ENCODE measurements at places on chromosomes 4 and X. TPM values are rescaled to one million over a fixed set of nuclear protein-coding genes. Genes with fewer than 3 reads are reported as not detected.

SASH3 gene
- not detected for total RNA-seq

BEND2 gene
- not detected for total RNA-seq

BRS3 gene
- not detected for total RNA-seq

ARHGAP36 gene
- not detected for total RNA-seq

ADRA2C gene
- total RNA-seq: 11.0 TPM

PDK3 gene
- total RNA-seq: 6.3 TPM

TIGD2 gene
- 4.2 TPM for total RNA-seq

HERC5 gene
- 4.5 TPM for total RNA-seq

SERTM2 gene
- not detected for total RNA-seq

ZNF182 gene
- total RNA-seq: 3.7 TPM

HS6ST2 gene
- 0.06 TPM for total RNA-seq

ADAM29 gene
- total RNA-seq: not detected

C1QTNF7 gene
- not detected for total RNA-seq

TMSB15C gene
- 0.27 TPM for total RNA-seq

PTTG2 gene
- total RNA-seq: not detected

MAGEA8 gene
- total RNA-seq: not detected

ING2 gene
- 11.2 TPM for total RNA-seq

LDB2 gene
- total RNA-seq: not detected

GBA3 gene
- not detected for total RNA-seq

PRKG2 gene
- 0.78 TPM for total RNA-seq

RNF175 gene
- total RNA-seq: not detected

PARM1 gene
- total RNA-seq: 0.72 TPM

TMEM35A gene
- total RNA-seq: not detected

CXCL6 gene
- total RNA-seq: not detected

FGFR3 gene
- total RNA-seq: 2.2 TPM

CT47A7 gene
- total RNA-seq: not detected

DAPP1 gene
- not detected for total RNA-seq

F9 gene
- not detected for total RNA-seq

C4orf54 gene
- not detected for total RNA-seq

WDR17 gene
- total RNA-seq: 1.9 TPM

NAA11 gene
- not detected for total RNA-seq

IL2RG gene
- not detected for total RNA-seq

SOX3 gene
- total RNA-seq: not detected

GNRHR gene
- not detected for total RNA-seq

HSFX1 gene
- 0.49 TPM for total RNA-seq

YY2 gene
- total RNA-seq: 2.8 TPM

NSD2 gene
- total RNA-seq: 36.5 TPM

FMR1NB gene
- not detected for total RNA-seq

INPP4B gene
- 6.3 TPM for total RNA-seq

POLN gene
- total RNA-seq: 0.60 TPM

CYBB gene
- 0.12 TPM for total RNA-seq

AFP gene
- 2.2 TPM for total RNA-seq

UGT2A3 gene
- total RNA-seq: 0.09 TPM

LPAR4 gene
- total RNA-seq: not detected

GAB1 gene
- 2.9 TPM for total RNA-seq

ADH7 gene
- total RNA-seq: not detected

CXCL11 gene
- 0.18 TPM for total RNA-seq

SCFD2 gene
- 8.6 TPM for total RNA-seq

BST1 gene
- total RNA-seq: 18.4 TPM

CTAG1B gene
- not detected for total RNA-seq

TLR2 gene
- total RNA-seq: 0.16 TPM

ASB12 gene
- total RNA-seq: not detected

CENPI gene
- total RNA-seq: 12.9 TPM

Data from A549 treated with CORT108297 at 1 μM for 4 hours (cell line).